ENCODE measurements at places on chromosomes 5 and 9.

DNA sequence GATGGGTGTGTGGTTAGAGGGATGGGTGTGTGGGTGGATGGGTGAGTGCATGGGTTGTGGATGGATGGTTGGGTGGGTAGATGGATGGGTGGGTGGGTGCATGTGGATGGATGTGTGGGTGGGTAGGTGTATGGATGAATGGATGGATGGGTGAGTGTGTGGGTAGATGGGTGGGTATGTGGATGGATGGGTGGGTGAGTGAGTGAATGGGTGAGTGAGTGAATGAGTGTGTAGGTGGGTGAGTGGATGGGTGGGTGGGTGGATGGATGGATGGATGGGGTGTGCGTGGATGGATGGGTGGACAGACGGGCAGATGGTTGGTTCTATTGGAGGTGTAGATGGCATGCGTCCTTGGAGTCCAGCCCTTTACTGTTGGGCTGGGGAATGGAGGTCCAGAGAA lies 17.2 kb downstream of the STKLD1 start:
- no peak for DNase-seq

GRCh38 chr9:70924895-70925547 lies 196.4 kb downstream of the TRPM3 start:
- no peak for DNase-seq

GRCh38 chr9:81424431-81424830 lies 264.9 kb downstream of the TLE1 start:
- no peak for DNase-seq

GRCh38 chr9:98885575-98886295 lies 58.0 kb upstream of the COL15A1 start:
- DNase-seq = no peak

DNA sequence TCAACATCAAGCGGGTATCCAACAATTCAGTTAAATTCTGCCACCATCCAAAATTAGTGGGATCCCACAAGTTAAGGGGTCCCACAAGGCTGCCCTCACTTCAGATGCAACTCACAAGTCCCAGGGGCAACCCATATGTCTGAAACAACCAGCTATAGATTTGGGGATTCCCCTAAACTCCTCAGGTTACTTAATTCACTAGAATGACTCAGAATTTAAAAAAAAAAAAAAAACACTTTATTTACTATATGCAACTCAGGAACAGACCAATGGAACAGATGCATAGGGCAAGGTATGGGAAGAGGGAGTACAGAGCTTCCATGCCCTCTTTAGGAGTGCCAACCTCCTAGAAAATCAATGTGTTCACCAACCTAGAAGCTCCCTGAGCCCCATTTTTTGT lies 15.1 kb downstream of the AUH start:
- no peak for DNase-seq

DNA sequence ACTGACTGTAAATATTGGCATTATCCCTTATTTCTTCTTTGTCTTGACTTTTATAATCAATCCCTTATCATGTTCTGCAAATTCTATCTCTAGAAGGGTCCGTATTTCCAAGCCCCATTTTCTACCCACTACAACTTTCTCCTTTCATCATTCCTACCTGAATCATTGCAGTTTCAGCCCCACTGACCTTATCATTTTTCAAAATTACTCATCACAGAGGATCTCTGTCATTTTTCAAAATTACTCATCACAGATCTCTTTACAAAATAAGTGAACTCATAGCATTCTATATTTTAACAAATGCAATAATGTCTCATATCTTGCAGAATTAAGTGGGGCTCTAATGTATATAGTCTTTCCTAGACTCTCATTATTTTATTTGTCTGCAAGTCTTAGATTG lies 256.9 kb upstream of the COX7C start:
- no peak for DNase-seq

DNA sequence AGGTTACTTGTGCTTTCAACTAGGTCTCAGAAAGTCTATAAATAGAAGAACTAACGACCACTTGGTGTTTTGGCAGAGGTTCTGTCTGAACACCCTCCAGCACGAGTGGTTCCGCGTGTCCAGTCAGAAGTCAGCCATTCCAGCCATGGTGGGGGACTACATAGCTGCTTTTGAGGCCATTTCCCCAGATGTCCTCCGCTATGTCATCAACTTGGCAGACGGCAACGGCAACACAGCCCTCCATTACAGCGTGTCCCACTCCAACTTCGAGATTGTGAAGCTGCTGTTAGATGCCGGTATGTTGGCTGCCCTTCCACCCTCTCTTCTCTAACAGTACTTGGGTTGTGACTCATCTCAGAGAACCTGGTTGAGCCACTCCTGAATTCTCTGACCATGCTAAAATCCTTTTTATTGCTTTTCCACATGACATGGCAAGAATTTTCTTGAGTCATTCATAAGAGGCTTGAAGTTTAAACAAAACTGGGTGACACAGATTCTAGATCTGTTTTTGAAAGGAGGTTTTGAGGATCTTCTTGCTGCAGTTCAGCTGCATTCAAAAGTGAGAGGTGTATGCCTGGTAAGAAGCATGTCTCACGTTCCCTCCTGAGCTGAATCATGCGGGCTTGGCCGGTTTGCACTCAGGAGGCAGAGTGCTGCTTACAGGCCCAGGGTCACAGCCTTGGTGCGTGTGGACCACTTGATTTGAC lies 103.1 kb upstream of the DMRT1 start:
- no peak for DNase-seq

- DNase-seq = no peak
Measured at GRCh38 chr5:163978897-163979296, 473.5 kb downstream of the MAT2B start.

DNA sequence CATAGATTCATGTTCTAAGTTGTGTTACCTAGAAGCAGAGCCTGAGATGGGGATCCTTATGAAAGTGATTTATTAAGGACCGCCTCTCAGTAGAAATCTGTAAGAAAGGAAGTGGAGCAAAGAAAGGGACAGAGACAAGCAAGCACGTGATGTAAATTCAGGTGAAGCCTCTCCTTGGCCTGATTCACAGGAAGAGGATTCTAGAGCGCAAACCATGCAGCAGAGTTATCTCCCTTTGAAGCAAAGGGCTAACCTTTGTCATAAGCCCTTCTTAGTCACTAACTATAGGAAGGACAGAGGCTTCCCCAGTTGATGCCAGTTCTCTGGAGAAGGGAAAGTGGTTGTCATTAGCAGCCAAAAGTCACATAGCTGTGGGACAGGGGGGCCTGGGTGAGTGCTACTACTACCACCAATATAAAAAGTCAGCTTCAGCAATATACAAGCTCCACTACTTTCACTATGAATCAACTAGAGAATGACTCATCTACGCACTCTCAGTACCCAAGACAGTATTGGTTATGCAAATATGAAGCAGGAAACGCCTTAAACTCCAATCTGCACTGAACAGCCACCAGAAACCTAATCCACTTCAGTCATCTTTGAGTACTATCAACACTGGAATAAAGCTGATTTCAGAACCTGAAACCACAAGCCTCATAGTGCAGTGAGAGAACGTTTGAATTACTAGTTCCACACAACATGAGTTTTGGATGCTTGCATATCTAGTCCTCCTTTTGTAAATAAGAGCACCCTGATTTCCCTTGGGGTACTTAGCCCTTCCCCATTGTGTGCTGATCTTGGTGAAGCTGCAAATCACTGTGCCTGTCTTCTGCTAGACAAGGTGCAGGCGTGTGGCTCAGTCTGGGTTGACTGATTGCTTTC lies 162.7 kb downstream of the ZNF608 start:
- DNase-seq = no peak

DNA sequence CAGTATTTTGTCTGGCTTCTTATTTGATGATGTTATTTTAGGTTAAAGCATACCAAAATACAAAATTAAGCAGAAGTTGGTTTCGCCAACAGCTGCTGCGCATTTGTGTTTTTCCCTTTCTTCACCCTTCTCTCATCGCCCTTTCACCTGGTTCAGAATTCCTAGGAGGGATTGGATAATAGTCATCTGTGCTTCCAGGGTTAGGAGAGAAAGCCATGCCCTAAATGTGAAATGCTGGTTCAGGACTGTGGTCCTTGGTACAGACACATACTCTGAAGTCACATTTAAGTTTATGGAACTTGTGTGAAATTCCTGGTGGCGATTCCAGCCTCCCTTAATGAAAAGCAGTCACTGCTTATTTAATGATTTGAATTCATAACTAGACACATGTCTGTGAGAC lies 7.7 kb downstream of the MAST4 start:
- no peak for DNase-seq
